ENCODE measurements at places on chromosomes 6 and 20. TPM values are rescaled to one million over a fixed set of nuclear protein-coding genes. Genes with fewer than 3 reads are reported as not detected.
A peak's percentile ranks its signal among the peaks of the same experiment; 100 is the strongest.

Gene MACROD2
- 58.1 TPM for total RNA-seq

Gene RFX6
- not detected for total RNA-seq

DNA sequence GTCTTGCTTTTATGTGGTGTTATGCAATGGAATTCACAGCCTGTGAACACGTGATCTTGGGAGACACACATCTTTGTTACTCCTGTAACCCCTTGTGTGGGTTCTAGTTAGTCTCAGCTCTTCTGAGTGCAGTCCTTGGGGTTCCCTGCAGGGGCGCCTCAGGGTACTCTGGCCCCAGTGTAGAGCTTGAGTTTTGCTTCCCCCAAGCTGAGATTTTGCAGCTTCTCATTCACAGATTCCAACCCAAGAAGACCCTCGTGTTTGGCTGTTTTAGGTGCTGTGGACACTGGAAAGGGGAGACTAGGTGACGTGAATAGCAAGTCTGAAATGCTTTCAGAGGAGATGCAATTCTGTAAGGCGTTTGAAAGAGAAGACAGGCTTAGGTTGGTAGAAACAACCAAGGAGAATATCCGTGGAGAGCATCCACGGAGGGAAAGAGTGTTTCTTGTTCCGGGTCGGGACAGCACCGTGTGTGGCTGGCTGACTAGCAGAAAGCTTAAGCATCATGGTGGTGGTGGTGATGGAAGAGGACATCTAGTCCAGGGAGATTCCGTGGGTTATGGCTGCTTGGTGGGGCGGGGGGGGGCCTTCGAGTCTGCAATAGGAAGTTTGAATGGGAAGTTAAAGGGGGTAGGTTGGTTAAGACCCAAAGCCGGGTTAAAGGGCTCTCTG lies 30.1 kb downstream of the DUSP22 start:
- DNase-seq = no peak

GRCh38 chr6:148971031-148971927 lies 224.4 kb downstream of the UST start:
- DNase-seq = no peak

DNA sequence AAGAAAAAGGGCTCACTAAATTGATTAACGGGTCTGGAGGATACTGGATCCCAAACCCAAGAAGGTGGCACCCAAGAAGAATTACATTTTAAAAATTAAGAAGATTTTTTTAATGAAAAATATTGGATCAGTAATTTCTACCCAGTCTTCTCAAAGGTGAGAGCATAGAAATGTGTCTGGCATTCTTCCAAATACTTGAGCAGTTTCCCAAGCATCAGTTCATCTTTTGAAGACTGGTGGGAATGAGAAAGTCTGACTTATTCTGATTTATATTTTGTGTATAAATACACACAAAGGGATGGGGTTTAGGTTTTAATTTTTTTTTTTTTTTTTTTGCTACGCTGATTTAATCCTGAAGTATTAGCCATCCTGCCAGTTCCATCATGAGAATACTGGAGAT lies 3.3 kb downstream of the MGME1 start:
- DNase-seq = no peak

GRCh38 chr6:1729750-1730140 lies 120.0 kb downstream of the FOXC1 start:
- no peak for DNase-seq

- DNase-seq = no peak
Observed at GRCh38 chr6:125906158-125906998, 50.2 kb upstream of the HINT3 start.

Gene SYNDIG1
- 12.4 TPM for total RNA-seq

Gene C6orf163
- 12.3 TPM for total RNA-seq

Gene C20orf144
- total RNA-seq = not detected

- no peak for DNase-seq
Observed at GRCh38 chr20:25571817-25572216, 13.5 kb downstream of the NINL start.

Gene ASXL1
- total RNA-seq = 78.8 TPM

Gene ISM1
- 0.54 TPM for total RNA-seq

Gene CNKSR3
- total RNA-seq = 1.7 TPM

GRCh38 chr6:93789532-93789931 lies 370.2 kb upstream of the EPHA7 start:
- no peak for DNase-seq

Gene SLC17A1
- total RNA-seq = not detected

Gene TREML1
- not detected for total RNA-seq

Gene CDKAL1
- 32.3 TPM for total RNA-seq

DNA sequence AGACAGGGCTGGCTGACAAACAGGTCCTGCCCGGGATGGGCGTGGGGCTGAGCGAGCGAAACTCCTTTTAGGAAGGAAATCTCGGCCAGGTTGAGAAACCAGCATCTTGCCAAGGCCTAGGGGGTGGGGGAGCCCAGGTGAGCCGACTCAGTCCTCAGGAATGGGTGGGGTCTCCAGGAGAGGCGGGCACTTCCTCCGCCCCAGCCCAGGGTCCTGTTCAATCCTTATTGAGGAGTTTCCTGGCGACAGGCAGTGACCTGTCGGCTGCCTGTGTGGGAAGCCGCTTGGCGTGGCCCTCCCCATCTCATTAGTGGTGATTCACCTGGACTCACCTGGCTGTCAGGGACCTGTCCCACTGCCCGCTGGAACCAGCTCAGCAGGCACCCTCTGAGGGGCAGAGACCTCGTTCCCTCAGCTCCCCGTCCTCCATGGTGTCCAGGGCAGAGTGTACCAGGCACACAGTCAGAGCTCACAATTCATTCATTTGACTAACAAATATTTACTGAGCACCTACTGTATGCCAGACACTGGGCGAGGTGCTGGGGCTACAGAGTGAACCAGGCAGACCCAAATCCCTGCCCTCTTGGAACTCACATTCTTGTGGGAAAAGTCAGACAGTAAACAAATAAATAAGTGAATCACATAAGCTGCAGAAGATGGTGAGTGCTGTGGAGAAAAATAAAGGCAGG lies 51.1 kb downstream of the FGD2 start:
- no peak for DNase-seq

DNA sequence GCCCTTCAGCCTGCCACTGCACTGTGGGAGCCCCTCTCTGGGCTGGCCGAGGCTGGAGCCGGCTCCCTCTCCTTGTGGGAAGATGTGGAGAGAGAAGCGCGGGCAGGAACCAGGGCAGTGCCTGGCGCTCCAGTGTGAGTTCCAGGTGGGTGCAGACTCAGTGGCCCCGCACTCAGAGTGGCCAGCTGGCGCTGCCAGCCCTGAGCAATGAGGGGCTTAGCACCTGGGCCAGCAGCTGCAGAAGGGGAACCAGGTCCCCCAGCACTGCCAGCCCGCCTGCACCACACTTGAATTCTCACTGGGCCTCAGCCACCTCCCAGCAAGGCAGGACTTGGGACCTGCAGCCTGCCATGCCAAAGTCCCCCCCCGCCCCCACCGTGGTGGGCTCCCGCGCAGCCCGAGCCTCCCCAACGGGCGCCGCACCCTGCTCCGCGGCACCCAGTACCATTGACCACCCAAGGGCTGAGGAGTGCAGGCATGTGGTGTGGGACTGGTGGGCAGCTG lies 205.9 kb downstream of the CLVS2 start:
- DNase-seq = no peak

GRCh38 chr6:32129297-32130088 lies 595 bp downstream of the FKBPL start:
- DNase-seq = no peak

DNA sequence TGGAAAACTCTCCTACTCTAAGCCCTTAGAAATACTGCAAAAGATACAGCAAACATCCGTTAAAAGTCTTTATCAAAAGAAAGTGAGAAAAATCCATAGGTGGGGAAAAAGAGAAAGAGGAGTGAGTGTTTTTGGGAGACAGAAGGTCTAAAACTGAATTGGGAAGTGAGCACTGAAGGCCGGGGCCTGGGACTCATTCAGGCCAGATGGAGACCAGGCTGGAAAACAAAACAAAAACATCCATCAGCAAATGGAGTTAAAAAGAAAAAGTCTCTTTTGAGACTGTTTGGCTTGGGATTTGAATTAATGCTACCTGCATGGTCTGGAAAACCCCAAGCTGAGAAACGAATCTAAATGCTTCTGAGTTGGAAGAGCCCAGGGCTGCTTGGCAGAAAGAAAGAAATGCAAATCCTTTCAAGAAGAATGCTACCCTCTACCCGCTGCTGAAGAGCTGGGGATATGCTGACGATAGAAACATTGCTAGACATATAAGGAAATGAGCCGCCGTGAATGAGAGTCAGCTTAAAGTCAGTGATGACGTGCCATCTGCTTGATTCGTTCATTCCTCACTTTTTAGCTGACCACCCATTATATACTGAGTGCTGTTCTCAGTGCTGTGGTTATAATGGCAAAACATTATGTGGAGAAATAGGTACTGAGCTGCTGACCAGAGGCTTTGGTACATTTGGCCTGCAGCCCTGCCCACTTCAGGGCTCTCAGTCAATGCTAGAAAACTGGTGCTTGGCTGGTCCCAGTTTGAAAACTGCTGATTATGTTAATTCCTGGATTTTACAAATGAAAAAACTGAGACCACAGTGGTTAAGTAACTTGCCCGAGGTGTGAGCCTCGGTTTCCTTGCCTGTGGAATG lies 28.0 kb upstream of the TULP4 start:
- peak; percentile 28 for DNase-seq

Gene ULBP2
- total RNA-seq = 3.2 TPM

GRCh38 chr6:135703007-135703406 lies 148.5 kb upstream of the PDE7B start:
- DNase-seq = no peak

Gene MOG
- 0.18 TPM for total RNA-seq

DNA sequence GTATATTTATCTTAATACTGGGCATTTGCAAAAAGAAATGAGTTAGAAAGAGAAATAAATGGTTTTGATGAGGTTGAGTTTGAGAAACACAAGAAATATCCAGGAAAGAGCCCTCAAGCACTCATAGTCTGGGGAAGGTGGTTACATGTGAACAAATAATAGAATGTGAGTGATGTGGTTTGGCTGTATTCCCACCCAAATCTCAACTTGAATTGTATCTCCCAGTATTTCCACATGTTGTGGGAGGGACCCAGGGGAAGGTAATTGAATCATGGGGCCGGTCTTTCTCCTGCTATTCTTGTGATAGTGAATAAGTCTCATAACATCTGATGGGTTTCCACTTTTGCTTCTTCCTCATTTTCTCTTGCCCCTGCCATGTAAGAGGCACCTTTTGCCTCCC lies 334.1 kb downstream of the COL12A1 start:
- DNase-seq = no peak

DNA sequence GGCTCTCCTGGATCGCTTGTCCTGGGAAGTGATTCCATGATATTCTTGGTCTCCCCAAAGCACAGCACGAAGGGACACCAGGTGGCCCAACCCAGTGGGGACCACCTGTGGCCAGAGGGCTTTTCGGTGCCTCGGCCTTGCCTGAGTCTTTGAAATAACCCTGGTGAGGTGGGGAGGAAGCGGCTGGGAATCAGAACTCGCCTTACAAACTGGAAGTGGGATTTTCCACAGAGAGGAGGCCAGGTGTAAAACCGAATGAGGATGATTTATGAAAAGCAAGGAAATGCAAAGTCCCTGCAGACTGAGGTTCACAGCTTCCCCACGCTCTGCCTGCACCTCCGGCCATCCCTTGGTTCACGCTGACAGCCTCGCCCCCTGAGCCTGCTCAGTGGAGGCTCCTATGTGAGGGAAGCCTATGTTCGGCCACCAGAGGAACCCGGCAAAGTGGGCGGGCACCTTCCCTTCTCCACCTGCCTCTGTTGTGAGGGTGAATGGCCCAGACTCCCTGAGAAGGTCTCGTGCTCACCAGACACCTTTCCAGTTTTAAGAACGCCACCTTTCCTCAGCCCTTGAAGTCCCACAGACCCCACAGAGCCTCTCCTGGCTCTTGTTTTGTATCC lies 133.8 kb upstream of the CST7 start:
- DNase-seq = no peak

DNA sequence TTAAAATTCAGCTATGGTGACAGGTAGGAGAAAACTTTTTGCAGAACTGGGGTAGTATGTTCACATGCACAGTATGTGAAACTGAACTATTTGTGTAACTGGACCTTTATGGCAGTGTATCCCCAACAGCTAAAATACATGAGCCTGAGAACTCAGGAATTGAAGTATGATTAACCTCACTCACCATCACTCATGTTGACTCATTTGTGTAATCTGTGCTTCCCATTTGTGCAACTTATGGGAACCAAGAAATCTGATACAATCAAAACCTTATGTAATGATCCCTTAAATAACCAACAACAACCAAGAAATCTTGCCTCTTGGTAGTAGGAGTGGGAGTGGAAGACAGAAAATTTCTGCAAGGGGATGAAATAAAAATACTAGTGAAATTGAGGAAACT lies 674.9 kb downstream of the HDGFL1 start:
- DNase-seq = no peak

- DNase-seq = no peak
Observed at GRCh38 chr20:57957411-57958049, 247.7 kb upstream of the PMEPA1 start.

DNA sequence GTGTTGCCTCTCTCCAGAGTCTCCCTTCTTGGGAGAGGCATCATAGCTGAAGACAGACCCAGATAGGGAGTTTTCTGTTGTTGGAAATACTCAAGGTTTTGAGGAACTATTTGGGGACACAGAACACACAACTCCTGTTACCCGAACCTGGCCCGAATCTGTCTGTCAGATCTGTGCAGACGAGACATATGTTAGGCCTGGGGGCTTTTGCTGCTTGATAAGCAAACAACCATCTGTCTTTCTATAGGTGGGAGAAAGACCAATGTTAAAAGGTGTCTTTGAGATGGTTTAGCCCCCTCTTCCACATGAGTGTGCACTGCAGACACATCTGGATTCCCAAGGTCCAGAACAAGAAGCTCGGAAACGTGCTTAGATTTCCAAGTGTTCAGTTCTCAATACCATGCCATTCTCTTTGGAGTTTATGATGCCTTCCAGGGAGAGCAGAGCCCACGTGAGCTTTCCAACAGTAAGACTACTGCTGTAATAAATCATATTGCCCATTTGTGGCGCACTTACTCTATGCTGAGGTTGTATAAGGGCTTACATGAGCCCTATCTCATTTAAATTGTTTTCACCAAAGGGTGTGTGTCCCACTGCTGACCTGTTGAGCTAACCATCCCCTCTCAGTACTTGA lies 3.8 kb upstream of the STX16 start:
- DNase-seq = no peak

Gene CYP39A1
- total RNA-seq = 8.5 TPM

- no peak for DNase-seq
Observed at GRCh38 chr6:55433446-55434130, 106.3 kb downstream of the GFRAL start.

DNA sequence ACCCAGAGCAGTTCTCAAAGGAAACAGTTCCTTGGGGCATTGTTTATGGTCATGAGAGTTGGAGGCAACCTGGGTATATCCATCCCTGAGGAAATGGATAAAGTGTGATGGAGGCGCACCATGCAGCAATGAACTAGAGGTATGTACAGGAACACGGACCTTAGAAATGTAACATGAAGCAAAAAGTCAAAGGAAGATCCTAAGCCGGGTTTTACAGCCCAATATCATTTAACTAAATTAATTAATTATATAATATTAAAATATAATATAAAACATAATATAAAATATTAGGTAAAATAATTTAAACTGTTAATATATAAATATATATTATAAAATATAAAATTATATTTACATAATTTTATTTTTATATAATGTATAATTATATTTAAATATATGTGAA lies 44.1 kb upstream of the RNF8 start:
- DNase-seq = no peak

Data from cerebellum (tissue), 4 donors.